ENCODE measurements at places on chromosomes 13 and 19.

GRCh38 chr19:18972301-18972811 is 31.3 kb upstream of the HOMER3 start:
- DNase-seq: no peak

- DNase-seq: no peak
Observed at GRCh38 chr13:35046587-35046986, 104.5 kb downstream of the NBEA start.

DNA sequence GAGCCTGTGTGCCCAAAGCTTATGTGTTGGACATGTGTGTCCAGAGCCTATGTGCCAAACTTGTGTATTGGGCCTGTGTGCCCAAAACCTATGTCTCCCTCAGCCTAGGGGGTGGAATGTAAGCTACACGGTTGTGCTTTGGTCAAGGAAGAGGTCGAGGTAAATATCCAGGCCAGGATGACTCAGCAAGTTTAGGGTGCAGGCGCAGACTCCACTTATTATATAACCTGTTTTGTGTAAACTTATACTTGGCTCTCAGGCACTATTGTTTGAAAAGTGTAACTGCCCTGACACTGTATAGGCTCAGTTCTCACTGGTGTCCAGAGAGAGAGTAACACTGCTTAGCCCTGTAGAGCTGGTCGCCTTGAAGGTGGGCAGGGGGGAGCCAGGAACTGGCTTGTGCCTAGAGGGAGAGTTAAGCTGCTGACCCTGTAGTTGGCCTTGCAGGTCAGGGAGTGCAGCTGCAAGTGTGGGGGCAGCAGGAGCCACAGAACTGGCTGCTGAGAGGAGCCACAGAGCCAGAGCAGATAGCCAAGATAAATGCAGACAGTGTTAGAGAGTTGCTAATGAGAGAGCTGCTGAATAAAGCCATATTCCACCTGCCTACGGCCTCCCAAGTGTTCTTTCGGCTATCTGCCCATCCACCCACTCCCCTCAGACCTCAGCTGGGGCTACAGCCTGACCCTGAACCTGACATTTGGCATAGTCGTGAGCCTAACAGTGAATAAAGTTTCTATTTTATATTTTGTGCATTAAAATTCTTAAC is 517.2 kb upstream of the SLITRK1 start:
- no peak for DNase-seq

DNA sequence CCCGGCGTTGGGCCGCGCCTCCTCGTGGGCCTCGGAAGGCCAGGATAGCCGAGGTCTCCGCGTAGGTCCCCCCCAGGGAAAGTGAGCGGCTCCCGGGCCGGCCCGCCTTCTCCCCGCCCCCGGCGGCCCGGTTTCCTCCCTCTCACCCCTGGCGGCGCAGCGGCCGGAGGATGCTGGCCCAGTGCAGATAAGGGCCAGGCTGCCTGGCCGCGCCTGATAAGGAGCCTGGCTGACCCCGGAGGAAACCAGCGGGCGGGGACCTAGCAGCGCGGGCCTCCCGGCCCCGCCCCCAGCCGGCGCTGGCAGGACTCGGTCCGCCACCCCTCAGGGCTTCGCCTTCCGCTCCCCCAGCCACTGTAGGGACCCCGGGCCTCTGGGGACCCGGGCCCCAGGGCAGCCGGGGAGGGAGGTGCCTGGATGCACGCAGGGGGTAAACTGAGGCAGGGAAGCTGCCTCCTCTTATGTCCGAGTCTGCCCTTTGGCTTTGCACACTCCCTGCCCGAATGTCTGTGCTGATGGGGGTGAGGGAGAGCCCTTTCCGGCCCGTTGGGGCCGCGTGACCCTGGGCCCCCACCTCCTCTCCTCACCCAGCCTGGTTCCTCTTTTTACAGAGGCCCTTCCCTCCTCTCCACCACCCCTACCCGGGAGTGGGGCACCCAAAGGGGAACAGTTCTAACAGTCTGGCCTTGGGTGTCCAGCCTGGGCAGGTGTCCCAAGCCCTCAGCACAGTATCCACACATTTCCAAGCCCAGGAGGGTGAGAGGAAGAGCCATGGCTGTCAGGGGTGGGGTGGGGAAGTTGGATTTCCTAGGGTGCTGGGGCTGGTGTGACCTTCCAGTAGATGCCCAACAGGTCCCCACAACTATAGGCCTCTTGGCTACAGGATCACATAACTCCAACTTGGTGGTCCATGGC is at the start of gene LYL1:
LYL1 (minus strand) TSS at position 193 of the 915 bp plus-strand sequence. CDS start 1,687 bp downstream, outside the sequence.
- DNase-seq: peak; percentile 83

DNA sequence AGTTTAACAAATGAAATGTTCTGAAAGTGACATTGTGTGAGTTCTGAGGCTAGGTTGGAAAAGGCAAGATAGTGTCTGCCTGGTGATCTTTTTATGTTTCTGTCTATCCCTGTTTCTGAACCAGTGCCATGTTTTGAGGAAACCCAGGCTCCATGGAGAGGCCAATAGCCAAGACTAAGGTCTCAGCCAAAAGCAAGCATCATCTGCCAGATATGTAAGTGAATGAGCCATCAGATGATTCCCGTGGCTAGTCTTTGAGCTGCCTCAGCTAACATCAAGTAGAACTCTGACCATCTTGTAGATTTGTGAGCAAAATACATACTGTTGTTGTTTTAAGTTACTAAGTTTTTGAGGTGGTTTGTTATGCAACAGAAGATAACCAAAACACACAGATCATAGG is 19.6 kb upstream of the CCNA1 start:
- DNase-seq: no peak

DNA sequence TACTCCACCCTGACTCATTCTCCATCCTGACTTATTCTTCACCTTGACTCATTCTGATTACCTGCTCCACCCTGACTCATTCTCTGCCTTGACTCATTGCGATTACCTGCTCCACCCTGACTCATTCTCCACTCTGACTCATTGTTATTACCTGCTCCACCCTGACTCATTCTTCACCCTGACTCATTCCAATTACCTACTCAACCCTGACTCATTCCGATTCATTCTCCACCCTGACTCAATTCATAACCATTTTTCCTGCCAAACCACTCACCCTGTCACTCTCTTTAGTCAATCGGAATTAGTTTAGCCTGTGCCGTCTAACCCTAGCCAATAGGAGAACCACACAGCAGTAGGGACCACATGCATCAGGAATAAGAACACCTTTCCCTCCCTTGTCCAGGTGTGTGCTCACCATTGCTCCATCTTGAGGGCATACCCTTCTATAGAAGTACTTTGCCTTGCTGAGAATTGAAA is 1227.4 kb upstream of the PCDH20 start:
- no peak for DNase-seq

DNA sequence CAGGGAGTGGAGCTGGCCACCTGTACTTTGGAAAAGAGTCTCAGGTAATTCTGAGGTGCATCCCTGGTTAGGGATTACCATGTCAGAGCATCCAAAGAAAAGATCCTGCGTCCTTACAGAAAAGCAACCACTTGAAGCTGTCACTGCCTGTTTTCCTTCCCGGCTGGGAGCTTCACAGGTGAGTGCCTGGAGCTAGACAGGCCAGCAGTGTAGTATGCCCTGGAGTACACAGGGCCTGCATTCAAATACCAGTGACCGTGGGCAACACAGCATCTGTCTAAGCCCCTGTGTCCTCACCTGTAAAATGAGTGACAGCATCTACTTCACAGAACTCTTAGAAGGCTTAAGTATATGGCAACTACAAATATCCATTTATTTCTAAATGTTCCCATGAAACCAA is 29.0 kb downstream of the DZIP1 start:
- DNase-seq: no peak

GRCh38 chr19:49672131-49672919 is 4.7 kb upstream of the PRMT1 start:
- DNase-seq: peak; percentile 83

GRCh38 chr19:5738423-5738822 is 18.0 kb downstream of the CATSPERD start:
- no peak for DNase-seq

- peak; percentile 82 for DNase-seq
Observed at GRCh38 chr19:48926909-48927308, 6.6 kb upstream of the DHDH start.

- DNase-seq: no peak
Observed at GRCh38 chr19:41436674-41436951, 3.1 kb downstream of the DMAC2 start.

DNA sequence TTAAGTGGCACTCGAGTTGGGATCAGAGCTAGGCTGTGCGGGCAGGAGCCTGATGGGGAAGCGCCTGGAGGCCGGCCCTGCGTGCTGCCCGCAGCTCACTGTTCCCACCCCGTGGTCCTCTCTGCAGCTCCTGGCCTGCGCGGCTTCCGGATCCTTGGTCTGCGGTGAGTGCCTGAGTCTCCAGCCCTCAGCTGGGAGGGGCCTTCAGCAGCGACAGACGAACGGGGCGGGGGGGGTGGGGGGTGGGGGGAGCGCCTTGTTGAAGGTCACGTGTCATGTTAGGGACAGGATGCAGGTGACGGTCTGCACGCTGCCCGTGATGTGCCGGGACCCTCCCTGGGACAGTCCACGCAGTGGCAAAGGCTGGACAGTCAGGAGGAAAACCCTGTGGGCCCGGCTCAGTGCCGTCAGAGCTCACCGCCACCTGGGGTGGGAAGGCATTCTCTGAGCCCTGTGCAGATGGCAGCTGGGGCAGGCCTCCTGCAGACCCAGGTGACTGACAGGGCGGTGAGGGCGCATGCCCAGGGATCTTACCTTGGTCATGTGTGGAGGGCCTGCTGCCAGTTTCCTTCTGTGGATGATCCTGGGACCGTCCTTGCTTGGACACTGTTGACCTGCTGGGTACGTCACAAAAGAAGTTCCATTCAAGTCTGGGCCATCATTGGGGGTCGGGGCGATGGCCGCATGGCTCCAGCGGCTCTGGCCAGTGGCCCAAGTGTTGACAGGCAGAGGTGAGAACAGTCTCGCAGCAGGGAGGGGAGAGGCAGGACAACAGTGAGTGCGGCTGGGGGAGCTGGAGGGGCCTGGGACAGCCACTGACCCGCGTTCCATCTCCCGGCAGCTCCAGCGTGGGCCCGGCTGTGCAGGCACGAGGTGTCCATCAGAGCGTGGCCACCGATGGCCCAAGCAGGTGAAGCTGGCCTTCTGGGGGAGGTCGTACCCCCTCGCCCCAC is 4.3 kb downstream of the NDUFS7 start:
- no peak for DNase-seq

DNA sequence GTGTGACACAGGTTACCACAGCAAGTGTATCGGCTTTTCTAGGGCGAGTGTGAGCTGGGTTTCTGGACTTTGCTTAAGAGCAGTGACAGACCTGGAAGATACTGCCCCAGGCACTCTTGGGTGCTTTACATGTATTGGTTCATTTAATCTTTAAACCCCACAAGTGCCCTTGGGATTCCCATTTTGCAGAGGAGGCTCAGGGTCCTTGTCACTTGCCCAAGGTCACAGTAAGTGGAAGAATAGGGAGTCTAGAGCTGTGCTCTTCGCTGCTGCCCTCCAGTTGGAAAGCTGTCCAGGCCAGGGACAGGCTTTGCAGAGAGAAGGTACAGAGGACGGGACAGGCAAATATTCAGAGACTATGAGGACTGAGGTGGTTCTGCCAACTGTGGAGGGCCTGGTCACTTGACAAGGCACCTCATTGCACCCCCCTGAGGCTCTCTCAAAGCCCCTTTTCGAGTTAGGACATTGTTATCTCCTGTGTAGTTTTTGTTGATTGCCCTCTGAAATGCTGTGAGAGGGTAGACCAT is 42.4 kb downstream of the BBC3 start:
- DNase-seq: no peak

DNA sequence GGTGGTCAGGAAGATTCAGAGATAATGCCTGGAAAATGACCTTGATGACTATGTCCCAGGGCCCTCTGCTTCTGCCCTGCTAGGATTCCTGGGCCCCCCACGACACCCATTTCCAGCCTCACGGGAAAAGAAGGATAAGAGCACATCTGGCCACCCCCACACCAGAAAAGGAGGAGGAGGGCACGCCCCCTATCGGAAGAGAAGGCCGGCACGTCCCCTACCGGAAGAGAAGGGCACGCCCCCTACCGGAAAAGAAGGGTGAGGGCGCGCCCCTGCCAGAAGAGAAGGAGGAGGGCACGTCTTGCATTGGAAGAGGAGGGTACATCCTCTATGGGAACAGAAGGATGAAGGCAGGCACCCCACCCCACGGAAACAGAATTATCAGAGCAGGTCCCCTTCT is 84.3 kb downstream of the IER2 start:
- no peak for DNase-seq

GRCh38 chr13:81771951-81772350 is 1431.0 kb upstream of the SPRY2 start:
- no peak for DNase-seq

DNA sequence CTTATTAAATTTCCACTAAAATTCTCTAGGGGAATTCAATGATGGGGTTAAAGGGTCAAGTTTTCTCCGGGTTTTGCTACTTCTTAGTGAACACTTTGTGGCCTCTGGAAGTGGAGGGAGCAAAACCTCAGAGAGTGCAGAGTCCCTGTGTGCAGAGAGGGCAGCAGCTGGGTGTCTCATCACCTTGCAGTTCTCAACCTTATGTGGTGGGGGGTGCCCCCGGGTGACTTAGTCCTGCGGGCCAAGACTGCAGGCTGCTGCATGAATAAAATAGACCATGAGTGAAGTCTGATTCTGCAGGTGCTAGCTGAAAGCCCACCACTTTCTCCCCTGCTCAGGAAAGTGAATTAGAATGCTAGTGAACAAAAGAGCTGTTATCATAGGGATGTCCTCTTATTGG is 191.6 kb downstream of the DLEU7 start:
- DNase-seq: no peak

- DNase-seq: no peak
Observed at GRCh38 chr13:107480130-107480529, 735.2 kb downstream of the LIG4 start.

- no peak for DNase-seq
Observed at GRCh38 chr19:1350867-1351266, 32.8 kb upstream of the NDUFS7 start.

DNA sequence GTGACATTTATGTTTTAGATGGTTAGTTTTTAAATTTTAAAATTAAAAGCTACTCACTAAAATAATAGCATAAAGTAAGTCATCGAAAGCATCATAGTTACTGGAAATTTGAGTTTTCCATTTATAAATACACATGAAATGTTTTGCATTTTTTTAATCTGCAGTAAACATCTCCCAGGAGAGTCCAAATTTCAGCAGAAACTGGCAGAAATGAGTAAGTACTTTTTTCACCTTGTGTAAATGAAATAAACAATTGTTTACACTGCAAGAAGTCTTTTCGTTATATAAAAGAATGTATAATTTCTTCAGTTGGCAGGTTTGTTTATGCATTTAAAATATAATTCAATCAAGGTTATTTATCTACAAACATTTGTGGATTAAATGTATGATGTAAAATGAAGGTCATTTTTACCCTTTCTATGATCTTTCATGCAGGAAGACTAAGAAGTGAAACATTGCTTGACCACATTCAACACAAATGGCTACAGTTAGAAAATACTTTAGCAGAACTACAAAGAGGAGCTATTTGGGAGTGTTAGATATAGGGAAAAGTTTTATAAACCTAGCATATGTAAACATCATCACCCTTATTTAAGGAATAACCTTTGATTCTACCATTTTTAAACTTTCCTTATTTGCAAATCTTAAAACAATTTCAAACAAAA is 55.6 kb downstream of the RCBTB2 start:
- DNase-seq: no peak

DNA sequence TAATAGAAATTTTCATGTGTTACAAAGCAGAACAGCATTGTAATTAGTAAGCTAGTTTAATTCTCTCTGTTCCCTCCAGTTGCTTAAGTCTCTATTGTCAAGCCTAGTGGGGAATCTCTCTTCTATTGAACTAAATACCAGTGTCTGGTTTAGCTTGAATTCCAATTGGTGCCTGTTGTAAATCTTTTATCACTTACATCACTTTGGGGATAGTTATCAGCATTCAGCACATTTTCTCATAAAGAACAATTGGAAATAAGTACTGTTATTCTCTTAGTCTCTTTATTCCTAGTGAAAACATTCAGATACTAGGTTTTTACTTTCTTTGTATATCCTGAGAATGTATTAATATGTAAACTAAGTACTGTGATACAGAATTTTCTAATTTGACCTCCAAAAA is 25.2 kb downstream of the IPO5 start:
- no peak for DNase-seq

All from sigmoid colon (tissue), 7 donors.